ENCODE measurements at places on chromosomes 7 and 10. TPM values are rescaled to one million over a fixed set of nuclear protein-coding genes. Genes with fewer than 3 reads are reported as not detected.
A peak's percentile ranks its signal among the peaks of the same experiment; 100 is the strongest.

DNA sequence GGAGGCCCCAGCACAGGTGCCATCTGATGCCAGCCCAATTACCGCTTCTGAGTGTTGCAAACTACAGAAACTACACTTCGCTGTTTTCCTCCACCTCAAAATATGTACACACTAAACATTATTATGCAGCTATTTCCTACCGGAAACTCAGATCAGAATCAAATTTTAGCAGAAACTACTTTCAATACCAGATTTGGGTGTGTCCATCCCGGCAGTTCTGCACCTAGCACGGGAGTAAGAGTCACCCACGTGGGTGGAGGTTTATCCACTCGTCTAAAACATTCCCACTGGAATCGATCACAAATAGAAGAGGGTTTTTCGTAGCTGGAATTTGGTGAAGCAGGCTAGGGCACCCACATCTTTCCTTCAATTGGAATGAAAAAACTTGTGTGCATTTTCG, 214.4 kb upstream of the PRKCQ start:
- DNase-seq, result no peak

- DNase-seq, result no peak
Observed at GRCh38 chr7:45188736-45189135, 31.1 kb downstream of the RAMP3 start.

DNA sequence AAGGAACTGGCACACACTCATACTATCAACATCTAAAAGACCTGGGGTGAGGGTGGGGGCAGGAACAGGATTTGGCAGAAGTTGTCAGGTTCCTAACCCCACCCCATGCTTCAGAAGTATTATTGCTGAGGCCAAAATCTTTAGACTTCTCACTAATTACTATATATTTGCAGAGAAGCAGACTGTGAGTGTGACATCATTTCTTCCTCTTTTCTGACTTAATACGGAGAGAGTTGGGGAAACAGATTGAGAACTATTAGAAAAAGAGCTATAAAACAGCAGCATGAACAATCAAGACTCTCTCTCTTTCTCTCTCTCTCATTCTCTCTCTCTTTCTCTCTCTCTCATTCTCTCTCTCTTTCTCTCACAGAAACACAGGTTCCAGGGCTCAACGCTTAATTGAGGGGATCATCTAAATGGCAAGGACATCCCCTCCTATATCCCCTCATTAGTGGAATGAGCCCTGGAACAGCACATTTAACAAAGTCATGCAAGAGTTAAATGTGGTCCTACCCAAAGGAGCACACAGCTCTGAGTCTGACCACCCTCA, 94.8 kb downstream of the KCNMA1 start:
- no peak for DNase-seq

GRCh38 chr7:8068892-8069686, 100.5 kb downstream of the GLCCI1 start:
- DNase-seq, result peak; percentile 28

Gene PTN
- 11.2 TPM for total RNA-seq

Gene SPAM1
- total RNA-seq, result not detected

DNA sequence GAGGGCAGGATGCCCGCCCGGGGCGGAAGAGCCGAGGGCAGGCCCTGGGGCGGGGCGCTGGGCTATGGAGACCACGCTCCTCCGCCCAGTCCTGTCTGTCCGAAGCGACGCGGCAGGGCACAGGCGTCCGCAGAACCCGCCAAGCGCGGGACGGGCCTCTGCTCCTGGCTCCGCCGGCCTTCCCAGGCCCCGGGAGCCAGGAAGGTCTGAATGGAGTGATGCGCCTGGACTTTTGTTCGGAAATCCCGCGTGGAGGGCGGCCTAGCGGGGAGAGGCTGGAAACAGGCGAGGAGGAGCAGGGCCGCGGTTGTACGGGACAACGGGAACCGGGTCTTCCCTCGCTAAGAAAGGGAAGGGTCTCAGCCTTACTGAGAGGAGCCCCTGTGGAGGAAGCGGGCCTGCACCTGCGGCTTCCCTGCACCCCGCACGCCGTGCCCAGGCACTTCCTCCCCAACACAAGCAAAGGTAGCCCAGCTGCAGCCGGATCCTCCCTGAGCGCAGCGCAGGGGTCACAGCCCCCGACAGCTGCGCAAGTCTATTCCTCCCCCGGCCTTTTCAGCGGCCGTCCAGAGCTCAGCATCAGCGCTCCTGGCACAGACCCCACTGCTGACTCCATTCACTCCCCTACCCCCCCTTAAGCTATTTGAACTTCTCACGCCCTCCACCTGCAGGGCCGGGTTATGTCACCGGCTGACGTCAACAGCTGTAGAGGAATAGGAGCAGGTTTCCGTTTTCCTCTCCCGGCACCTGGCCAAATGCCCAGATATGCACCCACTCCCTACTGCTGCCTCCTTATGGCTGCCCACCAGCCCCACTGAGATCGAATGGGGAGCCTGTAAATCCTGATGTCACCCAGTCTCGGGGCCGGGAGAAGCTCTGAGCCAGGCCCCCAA, 143.2 kb upstream of the RET start:
- DNase-seq, result no peak

GRCh38 chr7:29296421-29296820, 101.8 kb downstream of the CHN2 start:
- DNase-seq, result no peak

Gene AKR1C2
- 17.5 TPM for total RNA-seq

DNA sequence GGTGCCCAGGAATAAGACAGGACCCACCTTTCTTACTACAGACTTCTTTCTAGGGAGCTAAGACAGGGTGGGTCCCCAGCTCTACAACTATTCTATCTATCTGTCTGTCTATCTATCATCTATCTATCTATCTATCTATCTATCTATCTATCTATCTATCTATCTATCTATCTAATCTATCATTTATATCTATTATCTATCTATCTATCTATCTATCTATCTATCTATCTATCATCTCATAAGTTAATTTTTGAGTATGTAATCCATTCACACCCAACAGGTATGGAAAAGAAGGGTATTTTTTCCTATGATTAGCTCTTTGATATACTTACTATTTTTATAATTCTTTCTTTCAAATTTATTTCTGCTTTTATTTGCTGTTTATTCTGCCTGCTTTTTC, 55.9 kb downstream of the BAMBI start:
- DNase-seq, result no peak

DNA sequence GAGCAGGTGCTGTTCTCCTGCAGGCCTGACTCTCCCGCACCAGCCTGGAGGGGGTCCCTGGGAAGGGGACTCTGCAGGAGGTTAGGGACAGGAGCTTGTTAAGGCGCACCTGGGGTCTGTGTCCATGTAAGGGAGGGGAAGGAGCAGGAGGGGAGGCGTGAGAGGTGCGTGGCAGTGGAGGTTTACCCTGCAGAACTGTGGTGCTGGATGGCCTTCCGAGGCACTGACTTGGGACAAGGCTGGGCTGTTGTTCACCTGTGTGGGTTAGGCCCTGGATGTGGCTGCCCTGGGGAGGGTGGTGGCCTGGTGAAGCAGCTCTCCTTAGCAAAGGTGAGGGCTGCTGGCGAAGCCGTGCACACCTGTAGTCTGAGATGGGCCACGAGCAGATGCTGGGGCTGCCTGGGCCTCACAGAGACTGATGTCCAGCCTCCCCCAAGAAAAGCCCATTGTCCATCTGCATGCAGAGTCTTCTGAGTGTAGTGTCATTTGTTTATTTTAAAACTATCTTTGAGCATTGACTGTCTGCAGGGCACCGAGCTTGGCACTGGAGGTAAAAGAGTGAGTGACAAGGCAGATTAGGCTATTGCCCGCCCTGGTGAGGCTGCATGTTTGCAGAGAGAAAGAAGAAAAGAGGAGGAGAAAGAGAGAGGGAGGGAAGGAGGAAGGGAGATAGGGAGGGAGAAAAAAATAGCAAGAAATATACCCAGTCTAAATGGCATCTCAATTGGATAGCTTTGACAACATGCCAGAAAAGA, 225.3 kb downstream of the GLRX3 start:
- DNase-seq, result no peak

DNA sequence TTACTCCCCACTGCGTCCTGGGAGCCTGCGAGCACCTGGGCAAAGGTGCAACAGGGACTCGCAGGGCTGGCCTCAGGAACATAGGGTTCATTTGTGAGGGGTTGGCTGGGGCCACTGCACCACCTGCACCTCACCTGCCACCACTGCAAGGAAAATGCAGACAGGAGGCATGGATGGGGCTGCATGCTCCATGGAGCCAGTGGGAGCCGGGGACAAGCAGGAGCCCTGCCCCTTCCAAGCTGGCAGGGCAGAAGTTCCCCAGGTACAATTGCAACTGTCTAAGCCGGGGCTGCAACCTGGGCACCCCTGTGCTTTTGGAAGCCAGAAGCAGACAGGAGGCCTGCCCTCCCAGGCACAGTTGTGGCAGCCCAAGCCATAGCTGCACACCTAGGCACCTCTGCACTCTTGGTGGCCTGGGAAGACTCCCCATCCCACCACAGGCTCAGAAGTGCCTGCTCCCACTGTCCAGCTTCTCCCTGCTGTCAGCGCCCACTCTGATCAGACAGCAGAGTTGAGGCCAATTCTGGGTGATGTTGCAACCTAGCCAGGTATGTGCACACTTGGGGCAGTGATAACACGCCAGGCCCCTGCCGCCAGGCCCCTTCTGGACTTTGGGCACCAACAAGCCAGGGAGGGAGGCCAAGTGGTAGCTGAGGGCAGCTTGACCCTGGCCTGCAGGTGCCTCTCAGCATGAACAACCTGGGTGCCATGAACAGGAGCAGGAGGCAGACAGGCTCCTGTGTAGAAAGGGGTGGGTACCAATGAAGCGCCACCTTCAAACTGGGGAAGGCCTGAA, 58.2 kb downstream of the TMEM106B start:
- no peak for DNase-seq

DNA sequence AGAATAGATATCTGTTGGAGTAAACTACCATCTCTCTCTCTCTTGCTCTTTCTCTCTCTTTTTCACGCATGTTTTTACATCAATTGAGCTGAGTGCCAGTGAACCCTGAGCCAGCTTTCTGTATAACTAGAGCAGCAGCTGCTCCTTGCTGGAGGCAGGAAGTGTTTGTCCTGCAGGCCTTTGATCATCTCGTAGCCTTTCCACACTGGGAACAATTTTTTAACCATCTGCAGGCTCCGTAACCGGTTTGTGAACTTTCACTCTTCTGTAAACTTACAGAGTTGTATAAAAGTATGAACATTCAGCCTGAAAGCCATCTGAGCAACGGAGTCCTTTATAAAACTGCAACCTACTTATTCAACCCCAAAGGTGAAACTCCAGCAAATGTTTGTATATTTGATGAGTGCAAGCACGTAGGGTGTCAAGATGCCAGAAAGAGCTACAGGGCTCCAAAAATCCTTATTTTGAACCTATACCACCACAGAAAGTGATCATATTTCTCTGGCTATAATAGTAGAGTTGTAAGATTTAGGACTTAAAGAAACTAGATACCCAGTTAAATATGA, 162.8 kb upstream of the NFE2L3 start:
- no peak for DNase-seq

Gene ADAM22
- 1.9 TPM for total RNA-seq

Gene FAM24A
- not detected for total RNA-seq

Gene TMEM26
- 0.30 TPM for total RNA-seq
